NCI-H1694 treated with DMSO at 0.1 percent for 48 hours (cell line): ENCODE measurements at places on chromosomes 7 and 10.

DNA sequence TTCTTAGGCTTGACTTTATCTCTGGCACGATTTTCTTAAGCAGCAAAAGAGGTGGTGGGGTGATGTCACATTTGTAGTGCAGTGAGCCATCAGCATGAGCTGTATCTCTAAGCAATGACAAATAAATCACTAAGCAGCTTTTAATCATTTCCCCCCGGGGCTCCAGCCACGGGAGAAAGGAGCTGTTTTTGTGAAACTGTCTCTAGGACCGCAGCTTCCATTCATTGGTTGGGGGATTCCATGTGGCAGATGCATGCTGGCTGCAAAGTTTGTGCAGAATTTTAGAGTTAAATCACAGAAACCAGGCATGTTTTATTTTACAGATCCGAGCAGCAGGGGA is 464 bp downstream of the KIAA1217 start:
- no peak for DNase-seq

DNA sequence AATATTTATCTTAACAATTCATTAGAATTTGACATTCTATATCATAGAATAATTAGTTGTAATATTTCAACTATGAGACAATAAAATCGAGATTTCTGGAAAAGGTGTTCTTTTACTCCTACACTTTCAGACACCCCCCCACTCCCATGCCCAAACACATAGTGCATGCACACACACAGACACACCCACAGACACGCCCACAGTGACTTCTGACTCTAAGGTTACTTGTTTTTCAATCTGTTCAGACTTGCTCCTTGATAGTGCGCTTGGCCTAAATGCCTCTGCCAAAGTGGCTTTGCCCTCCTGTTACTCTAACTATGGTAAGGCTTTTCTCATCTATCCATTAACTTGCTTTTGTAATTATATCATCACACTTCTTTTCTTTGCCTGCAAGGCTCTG is 144.0 kb upstream of the PPP1R3A start:
- DNase-seq = no peak

DNA sequence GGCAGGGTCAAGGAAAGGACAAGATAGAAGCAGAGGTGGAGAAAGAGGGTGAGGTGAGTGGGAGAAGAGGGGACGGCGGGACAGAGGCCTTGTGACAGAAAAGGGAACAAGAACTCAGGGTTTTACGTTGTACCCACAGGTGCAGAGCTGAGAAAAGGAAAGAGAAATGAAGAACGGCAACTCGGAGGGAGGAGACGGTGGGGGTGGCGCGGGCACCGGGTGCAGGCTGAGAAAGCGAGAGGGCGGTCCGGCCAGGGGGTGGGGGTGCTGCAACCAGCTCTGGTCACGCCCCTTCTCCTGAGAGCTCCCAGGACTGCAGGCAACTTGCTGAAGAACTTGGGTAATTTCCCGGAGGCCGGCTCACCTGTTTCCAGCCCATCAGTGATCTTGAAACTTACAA is 65.3 kb downstream of the CARD11 start:
- no peak for DNase-seq

- no peak for DNase-seq
Observed at GRCh38 chr7:22882106-22882505, 59.5 kb upstream of the TOMM7 start.

- peak; percentile 52 for DNase-seq
Observed at GRCh38 chr10:110460111-110460809, 37.4 kb upstream of the DUSP5 start.

GRCh38 chr7:16880554-16880953 is 1.2 kb downstream of the AGR3 start:
- no peak for DNase-seq

GRCh38 chr10:62016623-62017490 is 115.4 kb downstream of the ARID5B start:
- no peak for DNase-seq

DNA sequence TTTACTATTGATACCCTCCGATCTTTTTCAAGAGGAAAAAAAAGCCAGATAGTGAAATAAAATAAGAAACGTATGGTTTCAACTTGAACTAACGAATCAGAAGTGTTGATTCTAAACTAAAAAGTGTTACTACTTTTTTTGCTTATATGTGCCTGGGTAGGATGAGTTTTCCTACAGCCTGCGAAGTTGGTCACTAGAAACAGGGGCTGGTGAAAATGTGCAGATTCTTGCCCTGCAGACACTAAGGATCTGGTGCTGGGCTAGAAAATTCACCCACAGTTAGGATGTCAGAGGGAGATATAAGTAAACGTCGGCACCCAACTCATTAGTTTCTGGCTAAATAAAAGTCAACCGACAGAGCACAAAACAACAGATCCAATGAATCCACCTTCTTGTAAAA is 298.7 kb upstream of the NFE2L3 start:
- no peak for DNase-seq

DNA sequence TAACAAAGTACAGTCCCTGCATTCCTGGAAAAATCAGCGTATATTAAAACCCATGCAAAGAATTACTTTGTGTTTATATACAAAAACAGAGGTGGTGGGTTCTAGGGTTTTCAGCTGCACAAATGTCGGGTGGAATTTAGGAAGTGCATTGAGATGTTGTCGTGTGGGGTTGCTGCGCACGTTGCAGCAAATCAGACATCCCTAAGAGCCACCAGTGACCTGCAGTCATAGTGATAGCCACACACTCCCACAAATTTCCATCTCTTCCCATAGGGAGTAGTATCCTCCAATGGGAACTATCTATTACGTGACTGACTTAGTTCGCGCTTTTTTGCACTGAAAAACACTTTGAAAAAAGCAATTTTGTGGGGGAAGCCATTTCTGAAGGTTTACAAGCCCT is 375.2 kb upstream of the GALNT17 start:
- DNase-seq = no peak
